ENCODE measurements at places on chromosomes 4 and X. TPM values are rescaled to one million over a fixed set of nuclear protein-coding genes. Genes with fewer than 3 reads are reported as not detected.

- DNase-seq, result no peak
Observed at GRCh38 chrX:6729626-6730025, 194.7 kb upstream of the VCX3A start.

- DNase-seq, result no peak
Observed at GRCh38 chrX:312621-313331, 5.8 kb downstream of the GTPBP6 start.

GRCh38 chr4:25770847-25771246 lies 91.9 kb downstream of the SEL1L3 start:
- DNase-seq, result no peak

DNA sequence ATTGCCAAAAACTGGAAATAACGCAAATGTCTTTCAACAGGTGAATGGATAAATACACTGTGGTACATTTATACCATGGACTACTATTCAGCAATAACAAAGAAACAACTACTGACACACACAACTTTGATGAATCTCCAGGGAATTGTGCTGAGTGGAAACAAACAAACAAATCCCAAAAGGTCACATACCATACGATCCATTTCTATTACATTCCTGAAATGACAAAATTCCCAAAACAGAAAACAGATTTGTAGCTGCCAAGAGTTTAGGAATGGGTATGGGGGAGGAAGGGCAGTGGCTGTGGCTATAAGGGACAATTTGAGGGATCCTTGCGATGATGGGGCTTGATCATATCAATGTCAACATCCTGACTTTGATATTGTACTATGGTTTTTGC lies 2.5 kb downstream of the ZNF182 start:
- no peak for DNase-seq

CT45A5 gene
- not detected for total RNA-seq

DNA sequence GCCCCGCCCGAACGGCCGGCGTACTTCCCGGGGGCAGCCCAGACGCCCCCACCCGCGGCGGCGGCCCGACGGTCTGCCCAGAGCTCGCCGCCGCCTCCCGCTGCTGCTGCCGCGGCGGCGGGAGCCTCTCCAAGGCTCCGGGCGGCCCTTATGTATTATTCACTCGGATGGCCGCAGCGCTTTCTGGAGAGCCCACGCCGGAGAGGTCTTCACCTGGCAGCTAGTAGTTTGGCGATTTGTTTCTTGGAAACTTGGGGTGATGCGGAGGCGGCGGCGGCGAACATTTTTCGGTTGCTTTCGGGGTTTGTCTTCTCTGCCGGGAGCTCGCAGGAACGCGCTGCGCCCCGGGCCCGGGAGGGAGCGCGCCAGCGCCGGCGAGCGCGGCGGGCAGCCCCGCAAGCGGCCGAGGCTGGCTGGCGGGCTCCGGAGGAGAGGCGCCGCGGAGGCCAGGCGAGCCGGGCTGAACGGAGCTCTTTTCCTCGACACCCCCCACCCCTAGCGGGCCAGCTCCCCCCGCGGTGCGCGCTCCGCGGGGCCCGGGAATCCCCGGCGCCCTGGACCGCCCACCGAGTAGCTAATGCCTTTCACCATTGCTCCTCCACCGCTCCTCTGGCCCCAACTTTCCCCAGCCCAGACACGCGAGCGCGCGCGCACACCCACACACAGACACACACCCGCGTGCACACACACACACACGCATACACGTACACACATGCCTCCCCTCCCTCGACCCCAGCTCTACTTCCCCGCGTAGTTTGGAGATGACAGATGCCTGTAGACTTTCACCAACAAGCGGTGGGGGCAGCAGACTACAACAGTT lies 113.5 kb downstream of the DHX15 start:
- DNase-seq, result peak; percentile 36

DNA sequence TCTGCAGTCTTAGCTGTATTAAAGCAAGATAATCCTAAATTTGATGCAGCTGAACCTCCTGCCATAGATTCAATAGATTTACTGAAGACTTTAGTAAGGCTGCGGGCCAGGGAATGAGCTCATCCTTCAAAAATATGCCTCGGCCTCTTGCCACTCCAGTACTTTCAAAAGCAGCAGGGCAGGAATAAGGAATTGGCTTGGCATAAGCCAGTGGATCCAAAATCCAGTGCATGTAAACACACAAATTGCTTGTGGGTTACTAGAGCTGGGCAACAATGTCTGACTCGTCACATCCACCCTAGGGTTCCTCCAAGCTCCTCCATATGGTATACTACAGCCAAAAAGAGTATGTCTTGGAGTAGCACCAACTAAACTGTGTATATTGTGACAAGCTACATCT lies 165.0 kb downstream of the AMELX start:
- peak; percentile 76 for DNase-seq

DNA sequence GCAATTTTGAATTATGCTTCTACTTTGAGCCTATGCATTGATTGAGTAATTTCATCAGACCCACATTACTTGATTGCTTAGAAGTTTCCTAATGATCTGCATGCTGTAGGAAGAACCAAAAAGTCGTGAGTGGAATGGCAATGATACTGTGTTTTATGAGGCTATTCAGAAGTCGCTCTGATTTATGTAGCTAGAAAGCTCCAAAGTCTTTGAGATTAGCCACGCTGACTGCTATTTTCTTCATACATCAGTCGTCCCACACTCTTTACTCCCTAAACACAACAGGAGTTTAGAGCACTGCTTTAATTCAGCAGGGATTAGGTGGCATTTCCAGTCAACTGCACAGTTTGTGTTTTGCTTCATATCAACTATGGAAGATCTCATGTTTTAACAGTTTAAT lies 4.1 kb downstream of the GRID2 start:
- DNase-seq, result no peak

DNA sequence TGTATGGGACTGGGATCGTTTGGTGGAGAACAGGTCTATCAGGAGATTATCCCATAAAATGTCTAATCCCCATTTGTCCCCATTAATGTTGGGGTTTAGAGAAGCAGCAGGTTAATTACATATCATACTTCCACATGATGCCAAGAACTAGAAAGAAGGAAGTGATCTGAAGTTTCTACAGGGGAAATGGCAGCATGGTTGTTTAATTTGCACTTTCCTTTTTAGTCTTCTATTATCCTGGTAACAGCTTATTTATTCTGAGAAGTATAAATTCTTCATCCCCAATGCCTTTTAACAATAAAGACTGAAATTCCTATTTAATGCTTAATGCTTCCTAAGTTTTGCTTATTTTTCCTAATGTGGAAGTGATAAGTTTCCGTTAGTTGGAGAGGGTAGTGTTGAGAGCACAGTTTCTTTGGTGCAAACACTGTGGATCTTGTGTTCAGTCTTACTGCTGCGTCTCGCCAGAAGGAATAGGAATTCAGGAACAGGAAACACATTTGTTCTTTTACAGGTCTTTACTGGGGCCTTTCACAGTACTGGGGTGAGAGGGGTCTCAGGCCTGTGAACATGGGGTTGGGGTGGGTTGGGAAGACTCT lies 59.5 kb upstream of the TADA2B start:
- DNase-seq, result no peak

C4orf36 gene
- 0.81 TPM for total RNA-seq

GRCh38 chr4:146349306-146349705 lies 135.0 kb downstream of the REELD1 start:
- DNase-seq, result no peak

GRCh38 chrX:81231476-81231875 lies 29.6 kb downstream of the SH3BGRL start:
- DNase-seq, result no peak

GRCh38 chr4:70405765-70406164 lies 8.0 kb downstream of the OPRPN start:
- no peak for DNase-seq

GRCh38 chr4:39178706-39179105 lies 3.6 kb upstream of the WDR19 start:
- no peak for DNase-seq
